ENCODE measurements at places on chromosomes 7 and 10.

DNA sequence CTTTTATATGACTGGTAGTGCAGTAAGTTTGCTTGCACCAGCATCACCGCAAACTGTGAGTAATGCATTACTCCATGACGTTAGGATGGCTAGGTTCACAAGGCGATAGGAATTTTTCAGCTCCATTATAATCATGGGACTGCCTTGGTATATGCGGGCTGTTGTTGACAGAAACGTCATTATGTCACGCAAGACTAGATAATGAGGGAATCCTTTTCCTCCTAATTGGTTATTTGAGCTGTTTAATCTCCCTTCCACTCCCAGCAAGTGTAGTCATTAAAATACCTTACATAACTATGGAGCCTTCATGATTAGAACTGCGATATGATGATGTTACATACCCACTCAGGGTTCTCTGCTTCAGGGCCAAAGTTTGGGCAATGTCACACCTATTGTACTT is 17.3 kb downstream of the KLLN start:
- no peak for DNase-seq

DNA sequence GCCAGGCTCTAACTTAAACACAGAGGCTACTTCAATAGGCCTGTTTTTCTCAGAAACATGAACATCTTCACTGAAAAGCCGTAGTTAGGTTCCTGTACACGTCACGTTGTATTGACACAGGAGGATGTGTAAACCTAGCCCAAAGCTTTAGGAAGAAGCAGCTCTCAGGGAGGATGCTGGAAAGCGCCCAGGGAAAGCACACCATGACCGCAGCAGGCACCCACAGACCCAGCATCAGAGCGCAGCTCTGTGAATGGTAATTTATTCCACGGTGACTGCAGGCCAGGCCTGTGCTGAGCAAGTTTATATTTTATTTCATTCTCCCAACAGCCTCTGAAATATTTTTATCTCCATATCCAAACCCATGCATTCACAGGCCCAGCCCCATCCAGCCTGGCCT is 51.1 kb downstream of the ASB13 start:
- no peak for DNase-seq

DNA sequence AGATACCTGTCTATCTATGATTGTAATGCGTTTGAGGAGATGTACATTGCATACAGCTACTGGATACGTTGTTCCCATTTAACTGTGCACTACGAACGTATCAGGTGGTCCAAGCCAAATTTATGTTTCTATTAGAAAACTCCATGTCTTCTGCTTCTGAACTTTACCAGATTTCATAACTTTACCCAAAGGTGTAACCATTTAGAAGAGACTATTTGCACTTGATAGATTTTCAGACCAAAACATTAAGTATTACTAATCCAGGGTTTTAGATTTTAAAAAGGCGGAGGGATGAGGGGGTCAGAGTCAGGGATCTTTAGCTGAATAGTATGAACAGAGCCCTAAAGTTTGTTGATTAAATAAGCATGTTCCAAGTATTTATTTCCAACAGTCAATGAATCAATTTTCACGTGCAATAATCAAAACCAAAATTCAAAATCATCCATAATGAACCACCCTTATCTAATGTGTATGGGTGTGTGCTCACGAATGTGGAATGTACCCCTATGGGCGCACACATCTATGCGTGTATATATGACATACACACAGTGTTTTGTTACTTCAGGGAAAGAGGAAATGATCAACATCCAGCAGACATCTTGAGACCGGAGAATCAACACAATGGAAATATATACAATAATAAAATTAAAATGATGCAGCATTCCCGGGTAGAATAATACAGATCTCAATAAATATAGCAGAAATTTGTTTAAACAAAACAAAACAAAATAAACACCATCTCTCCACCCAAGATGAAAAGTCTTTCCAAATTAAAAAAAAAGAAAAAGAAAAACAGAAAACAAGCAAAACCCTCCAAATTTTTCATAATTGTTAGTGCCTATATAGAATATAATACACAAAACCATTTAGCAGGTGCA is 3.4 kb downstream of the FEZF1 start:
- no peak for DNase-seq

GRCh38 chr7:129875745-129876411 is 76.9 kb downstream of the UBE2H start:
- no peak for DNase-seq

DNA sequence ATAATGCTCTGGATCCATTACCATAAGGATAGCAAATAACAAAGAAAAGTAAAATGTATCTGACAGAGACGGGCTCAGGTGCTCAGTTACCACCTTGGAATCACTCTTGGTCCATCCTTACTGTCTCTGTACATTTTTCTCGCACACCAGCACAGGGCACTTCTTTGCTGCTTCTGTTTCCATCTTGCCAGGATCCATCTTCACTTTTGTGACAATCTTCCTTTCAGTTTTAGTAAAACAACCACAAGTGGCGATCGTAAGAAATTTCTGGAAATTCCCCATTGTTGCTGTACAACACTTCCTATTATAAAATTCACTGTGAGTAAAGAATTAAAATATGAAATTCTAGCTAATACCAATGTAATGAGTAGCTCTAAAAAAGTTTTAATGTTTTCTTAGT is 695.5 kb downstream of the GRM8 start:
- DNase-seq = no peak

DNA sequence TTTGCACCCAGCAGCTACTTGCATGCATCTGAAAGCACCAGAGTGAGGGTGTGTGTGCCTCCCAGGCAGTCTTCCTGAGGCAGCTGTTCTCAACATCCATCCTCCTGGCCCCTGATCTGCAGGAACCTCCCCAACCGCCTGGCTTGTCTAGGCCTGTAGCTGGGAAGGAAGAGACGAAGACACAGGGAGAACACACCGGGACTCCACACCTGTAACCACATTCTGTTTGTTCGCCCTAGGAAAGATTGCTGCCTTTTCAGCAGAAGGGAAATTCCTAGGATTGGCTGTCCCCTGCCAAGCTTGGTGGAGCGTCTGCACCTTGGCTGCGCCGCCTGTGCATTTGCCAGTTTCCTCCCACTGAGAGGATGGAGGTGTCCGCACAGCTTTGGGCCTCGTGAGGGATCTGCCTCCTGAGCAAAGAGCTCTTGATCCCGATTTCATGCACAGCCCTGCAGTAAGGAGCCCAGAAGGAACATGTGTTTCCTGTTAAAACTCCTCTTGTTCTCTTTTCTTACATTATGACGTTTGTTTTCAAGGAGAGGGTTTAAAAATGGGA is 154.6 kb downstream of the TPST1 start:
- DNase-seq = no peak

DNA sequence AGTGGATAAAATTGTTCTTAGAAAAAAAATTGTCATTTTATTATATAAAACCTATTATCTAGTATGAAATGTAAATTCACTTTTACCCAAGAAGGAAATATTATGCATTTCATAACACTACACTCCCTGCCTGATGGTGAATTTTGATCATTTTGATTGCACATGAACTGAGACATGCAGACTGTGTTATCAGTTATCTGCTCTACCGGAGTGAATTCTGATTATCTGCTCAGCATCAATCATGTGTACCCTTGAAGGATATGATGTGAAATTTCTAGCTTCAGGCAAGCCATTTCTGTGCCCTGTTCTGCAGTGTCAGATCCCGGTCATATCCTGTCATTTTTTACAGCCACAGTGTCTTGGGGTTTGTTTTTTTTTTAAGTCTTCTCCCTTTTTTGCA is 85.0 kb upstream of the FGL2 start:
- DNase-seq = no peak

DNA sequence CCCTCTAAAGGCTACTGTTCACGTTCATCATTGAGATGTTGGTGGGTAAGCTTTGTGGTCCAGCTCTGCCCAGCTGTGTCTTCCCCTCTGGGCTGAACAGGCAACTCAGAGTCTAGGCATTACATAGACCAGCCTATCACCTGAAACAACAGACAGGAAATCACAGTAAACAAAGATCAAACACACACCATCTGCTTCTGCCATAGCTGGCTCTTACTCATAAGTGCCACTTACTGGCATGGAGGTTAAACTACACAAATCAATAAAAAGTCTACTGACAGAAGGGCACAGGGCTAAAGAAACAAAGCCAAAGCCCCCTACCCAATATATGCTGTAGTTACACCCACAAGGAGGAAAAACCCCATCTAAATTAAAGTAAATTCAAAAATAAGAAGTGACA is 35.0 kb downstream of the SEPTIN14 start:
- DNase-seq = no peak

- peak; percentile 1 for DNase-seq
Measured at GRCh38 chr7:80918909-80919721, at the start of gene SEMA3C. TSS of gene SEMA3C (minus strand) at chr7:80919051. CDS start at chr7:80916781, 2,270 bp downstream.

DNA sequence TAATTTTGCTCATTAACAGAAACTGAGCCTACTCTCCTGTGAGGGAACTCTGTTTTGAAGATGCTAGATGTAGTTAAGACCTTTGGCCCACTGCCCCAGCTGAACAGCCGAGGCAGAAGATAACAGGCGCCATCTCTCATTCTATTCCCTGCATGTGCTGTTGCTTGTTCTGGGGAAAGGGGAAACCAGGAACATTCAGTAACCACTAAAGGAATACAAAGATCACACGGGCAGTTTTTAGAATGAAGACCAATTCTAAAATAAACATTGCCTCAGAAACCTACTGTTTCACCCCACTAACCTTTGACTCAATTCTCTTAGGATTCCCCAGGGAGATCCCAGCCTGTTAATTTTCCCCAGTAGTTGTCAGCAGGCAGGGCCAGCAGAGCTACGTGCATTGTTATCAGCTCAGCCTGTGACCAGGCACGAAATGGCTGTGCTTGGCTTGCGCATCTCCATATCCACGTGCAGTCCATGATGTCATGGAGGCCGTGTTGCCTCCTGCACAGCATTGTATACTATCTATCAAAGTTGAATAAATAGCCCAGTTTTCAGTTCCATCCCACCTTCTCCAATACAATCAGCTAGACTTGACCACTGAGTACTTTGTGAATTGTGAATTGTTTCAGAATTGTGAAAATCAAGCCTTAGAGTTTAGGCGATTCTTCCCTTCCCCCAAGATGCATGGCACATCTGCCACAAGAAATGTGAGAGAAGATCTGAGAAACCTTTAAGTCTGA is 36.0 kb downstream of the ANK3 start:
- no peak for DNase-seq

GRCh38 chr7:128206017-128206746 is 34.9 kb upstream of the LEP start:
- DNase-seq = no peak

DNA sequence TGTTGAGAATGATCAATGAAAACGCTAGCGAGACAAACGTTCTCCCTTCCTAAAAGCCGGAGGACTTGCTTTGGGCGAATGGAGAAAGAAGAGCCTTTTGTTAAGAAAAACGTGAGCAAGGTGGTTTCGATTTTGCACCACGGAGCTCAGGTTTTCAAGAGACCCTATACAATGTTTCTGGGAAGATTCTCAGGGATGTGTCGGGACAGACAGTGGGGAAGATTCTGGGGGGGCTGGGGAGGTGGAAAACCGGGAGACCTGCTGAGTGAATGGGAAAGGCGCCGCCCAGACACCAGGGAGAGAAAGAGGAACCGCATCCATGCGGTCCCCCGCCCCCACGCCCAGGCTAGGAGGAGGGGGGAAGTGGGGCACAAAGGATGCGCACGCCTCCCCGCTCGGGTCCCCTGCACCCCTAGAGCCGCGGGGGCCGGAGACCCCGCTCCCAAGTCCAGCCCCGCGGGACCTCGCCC is 745 bp downstream of the YWHAG start:
- peak; percentile 58 for DNase-seq

DNA sequence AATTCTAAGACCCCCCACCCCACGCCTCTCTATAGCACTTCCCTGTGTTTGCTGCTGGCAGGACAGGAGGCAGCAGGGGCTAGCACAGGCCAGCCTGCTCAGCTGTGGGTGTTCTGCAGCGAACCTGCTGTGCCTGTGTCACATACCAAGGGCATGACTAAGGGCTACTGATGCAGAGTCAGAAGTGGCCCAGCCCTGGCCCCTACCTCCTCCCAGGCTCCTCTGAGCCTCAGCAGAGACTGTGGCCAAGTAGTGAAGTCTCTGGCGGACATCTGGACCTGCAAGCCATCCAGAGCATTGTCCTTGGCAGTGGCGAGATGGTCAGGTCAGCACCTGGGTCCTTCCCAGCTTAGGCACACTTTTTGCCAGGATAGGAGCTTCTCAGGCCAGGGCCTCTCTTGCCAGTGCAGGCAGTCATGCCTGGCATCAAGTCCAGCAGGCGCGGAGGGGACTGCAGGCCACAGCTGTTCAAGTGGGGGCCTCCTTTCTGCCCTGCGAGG is 116.3 kb upstream of the RET start:
- DNase-seq = no peak

All from activated CD4-positive, alpha-beta T cell treated with anti-CD3 and anti-CD28 coated beads, Interleukin-2, amount 50 U/mL, for 48 hours (primary cell).